CD8-positive, alpha-beta T cell (primary cell): ENCODE measurements at places on chromosomes 16 and 17.

GRCh38 chr17:1638171-1638590 lies 7.4 kb downstream of the SCARF1 start:
- DNase-seq, result no peak

- peak; percentile 27 for DNase-seq
Measured at GRCh38 chr17:73900516-73900915, 256.3 kb upstream of the SDK2 start.

- peak; percentile 38 for DNase-seq
Measured at GRCh38 chr17:75047398-75048098, 523 bp downstream of the KCTD2 start.

DNA sequence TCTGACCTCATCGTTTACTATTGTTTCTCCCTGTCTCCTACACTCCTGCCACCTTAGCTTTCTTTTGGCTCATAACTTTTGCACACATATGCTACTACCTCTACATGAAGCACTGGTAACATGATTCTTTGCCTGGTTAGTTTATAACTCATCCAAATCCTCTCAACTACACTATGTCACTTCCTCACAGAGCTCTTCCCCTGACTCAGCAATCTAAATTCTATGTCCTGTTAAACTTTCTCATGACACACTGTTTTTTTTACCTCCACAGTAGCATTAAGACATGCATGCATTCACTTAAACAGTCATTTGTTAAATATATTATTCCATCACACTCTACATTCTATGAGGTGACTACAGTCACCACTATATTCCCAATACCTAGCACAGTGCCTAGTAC lies 19.7 kb downstream of the APPBP2 start:
- no peak for DNase-seq

GRCh38 chr16:75139498-75139897 lies 8.8 kb upstream of the ZFP1 start:
- no peak for DNase-seq

DNA sequence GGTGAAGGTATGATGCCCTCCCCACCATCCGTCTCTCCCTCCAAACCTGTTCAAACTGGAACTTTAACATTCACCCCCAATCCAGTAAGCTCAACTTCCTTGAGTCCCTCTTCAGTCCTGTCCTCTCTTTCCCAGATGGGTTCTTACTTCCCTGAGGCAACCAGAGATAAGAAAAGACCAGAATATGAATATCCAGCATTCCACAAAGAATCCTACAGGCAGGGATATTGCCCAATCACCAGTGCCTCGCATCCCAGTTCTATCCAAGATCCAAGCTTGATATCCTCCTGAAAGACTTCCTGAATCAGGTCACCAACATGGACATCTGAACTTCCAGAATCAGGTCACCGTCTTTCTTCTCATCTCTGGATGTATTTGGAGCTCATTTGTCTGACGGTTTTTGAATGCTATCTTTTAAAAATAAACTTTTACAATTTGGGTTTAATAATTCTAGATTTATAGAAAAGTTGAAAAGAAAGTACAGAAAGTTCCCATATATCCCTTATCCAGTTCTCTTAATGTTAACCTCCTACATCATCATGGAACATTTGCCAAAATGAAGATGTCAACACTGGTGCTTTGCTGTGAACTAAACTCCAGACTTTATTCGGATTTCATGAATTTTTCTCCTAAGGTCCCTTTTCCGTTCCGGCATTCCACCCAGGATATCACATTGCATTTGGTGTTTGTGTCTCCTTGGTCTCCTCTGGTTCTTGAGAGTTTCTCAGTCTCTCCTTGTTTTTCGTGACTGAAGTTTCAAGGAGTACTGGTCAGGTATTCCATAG lies 13.7 kb upstream of the COL1A1 start:
- DNase-seq, result no peak

DNA sequence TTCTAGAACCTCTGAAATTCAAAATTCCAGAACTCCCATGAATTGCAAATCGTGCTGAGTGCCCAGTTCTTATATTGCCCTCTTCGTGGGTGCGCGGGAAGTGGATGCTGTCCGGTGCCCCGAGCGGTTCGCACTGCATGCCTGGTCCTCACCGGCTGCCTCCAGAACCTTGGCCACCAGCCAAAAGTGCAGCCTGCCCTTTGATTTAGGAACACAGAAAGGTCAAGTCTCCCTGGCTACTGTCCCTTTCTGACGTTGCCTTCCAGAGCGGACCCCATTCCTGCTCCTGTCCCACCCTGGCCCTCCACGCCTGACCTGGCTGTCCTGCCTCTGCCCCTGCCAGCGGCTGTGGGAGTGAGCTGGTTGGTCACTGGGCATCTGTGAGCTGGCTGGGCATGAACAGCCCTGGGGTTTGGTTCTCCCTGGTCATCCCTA lies 9.7 kb downstream of the NEUROD2 start:
- DNase-seq, result no peak

GRCh38 chr17:83056583-83057396 lies 22.6 kb upstream of the METRNL start:
- no peak for DNase-seq

- no peak for DNase-seq
Measured at GRCh38 chr17:10337976-10338375, 34.8 kb downstream of the MYH13 start.

DNA sequence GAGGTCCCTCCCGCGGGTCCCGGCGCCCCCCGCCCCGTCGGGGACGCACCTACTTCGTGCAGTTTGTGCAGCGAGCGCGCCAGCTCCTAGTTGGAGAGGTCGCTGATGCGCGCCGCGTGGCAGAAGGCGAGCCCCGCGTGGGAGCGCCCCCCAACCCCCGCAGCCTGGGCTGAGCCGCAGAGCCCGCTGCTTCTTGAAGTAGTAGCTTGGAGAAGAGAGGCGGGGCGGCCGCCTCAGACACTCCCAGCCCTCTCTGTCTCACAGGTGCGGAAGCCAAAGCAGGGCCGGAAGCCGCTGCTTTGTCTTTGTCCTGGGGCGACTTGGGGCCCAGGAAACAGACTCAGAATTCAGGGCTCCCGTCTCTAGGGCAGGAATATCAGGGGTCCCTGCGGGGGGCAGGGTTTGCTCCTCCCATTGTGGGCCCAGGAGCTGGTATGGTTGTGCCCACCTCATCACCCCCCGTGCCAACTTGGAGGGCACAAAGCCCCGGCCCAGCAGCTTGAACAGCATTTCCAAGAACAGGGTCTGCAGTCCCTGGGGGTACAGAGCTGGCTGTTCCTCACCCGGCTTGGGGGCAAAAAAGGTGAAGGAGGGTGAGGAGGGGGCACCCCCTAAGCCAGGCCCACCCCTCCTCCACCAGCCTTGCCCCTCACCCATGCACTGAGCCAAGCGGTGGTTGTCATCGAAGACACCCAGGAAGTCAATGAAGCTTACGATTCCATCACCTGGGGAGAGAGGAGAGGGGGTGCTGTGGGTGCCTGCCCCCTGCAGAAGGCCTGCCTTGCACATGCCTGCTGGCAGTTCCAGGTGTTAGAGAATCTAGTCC lies 13.5 kb downstream of the SPATA32 start:
- peak; percentile 90 for DNase-seq

DNA sequence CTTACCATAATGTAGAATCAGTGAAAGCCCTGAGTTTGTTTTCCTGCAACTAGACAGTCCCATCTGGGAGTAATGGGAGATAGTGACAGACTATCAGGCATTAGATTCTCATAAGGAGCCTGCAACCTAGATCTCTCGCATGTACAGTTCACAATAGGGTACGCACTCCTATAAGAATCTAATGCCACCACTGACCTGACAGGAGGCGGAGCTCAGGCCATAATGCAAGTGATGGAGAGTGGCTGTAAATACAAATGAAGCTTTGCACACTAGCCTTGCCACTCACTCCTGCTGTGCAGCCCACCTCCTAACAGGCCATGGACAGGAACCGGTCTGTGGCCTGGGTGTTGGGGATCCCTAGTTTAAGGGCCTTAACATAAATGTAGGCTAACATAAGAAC lies 21.4 kb downstream of the THUMPD1 start:
- no peak for DNase-seq
